ENCODE measurements at places on chromosomes 3 and 15. TPM values are rescaled to one million over a fixed set of nuclear protein-coding genes. Genes with fewer than 3 reads are reported as not detected.

DNA sequence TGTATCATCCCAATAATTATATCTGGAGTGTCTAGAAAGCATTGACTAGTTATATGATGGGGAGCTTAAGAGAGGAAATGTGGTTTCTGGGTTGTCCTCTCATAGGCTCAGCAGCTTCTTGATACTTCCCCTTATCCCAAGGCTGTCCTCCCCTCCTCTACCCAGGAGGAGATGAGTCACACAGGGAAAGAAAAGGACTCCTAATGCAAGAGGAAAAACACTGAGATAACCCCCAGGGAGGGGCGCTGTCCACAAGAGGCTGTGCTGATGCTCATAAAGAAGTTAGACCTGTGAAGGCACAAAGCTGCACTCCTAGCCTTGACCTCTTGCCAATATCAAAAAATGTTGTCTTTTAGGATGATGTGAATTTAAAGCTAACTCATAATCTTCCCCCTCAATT, 28.8 kb upstream of the GYG1 start:
- DNase-seq: no peak

DNA sequence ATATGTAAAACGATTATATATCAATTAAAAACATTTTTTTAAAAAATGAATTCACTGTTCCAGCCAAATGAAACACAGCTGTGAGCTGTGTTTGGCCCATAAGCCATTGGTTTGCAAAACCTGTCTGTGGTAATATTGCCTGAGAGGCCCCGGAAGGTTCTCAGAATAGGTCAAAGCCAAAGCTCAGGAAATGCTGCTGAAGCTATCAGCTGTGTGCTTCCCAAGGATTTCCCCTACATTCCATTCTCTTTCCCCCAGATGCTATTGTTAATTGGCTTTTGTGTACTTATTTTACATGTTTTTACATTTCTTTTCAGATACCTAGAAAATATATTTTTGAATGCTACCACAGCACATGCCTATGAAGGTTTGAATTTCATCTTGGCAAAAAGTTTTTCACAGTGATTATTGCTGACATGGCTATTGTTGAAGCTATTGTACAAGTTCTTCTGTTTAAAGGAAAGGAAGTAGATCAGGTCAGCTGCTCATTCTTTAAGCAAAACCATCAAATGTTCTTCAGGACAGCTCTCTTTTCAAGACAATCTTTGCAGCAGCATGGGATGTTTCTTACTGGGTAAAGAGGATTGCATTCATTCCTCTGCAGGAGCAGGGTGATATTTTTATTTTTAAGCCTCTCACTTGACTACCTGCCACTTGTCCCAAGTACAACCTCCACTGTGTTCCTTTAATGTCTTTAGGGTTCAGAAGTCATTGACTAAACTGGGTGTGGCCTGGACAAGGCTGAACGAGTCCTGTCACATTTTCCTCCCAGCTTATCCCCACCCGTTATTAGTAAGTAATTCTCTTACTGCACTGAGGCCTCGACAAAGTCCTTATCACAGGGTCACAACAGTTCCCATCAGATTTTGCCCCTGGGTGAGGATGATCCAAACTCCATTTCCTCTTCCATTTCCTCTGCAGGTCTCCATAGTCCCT, 26.3 kb upstream of the BNC1 start:
- DNase-seq: no peak

DNA sequence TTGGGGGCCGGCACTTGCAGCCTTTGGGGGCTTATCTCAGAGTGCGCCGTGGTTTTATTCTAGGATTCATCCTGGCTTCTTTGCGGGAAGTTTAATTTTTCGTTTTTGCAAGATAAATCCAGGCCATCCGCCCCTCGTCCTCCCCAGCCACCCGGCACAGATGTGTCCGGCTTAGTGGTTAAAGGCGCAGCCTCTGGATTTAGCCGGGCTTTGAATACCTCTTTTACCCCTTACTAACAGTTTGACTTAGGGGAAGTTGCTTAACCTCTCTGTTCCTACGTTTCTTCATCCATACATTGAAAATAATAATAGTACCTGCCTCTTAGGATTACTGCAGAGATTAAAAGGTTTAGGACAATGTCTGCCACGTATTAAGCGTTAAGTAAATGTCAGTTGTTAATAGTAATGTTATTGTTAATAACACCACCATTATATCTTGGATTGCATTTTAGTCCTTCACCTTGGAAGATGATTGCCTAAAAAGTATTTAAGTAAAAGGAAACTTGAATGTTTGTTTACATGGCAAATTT, 714 bp downstream of the ECT2 start:
- no peak for DNase-seq

DNA sequence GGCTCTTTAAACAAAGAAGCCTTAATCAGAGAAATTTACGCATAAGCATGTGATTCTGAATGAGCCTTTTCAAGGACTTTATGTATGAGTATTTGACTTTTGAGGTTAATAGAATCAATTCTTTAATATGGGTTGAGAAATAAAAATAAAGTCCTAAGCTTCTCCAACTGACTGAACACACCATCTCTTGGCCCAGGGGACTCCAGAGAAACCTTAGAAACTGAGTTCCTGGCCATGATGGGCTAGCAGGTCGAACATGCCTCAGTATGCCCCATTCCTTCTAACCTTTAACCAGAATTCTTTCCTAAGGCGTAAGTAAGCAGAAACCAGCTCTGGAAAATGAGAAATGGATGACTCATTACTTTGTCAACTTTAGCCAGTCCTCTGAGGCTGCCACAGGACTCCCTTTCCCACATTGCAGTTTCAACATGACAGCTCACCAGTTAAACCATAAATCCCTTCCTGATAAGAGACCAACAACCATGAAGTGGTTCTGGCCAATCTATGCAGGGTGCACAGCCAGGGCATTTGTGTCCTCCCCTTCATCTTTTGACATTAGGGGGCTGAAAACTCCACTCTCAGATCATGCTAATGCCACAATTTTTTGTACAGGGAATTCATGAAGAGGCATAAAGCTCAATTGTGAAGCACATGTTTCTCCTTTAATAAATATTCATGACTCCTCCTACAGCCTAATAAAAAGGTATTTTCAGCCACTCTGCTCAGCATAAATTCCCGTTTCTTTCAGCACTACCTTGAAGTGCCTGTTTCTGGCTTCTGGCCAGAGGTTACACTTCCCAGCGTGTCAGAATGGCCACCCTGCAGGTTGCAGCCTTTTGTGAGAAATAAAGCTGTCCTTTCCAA, 33.3 kb downstream of the TM4SF18 start:
- peak; percentile 54 for DNase-seq

GRCh38 chr15:40881351-40881750, 7.3 kb upstream of the RHOV start:
- DNase-seq: no peak

DNA sequence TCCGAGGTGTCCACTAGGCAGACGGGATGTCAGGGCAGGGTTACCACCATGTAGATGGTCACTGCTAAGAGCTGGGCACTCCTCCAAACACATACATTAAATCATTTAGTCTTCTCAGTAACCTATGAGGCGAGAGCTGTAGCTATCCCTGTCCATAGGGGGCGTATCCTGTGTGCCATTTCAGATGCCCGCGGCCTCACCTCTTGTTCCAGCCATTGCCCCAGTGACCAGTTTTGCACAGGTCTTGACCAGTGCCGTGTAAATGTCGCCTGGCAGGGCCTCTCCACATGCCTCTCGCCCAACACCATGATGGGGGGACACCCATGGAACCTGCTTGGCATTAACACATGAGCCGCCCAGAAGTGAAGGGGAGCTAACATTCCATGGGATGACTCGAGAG, 20.8 kb upstream of the SRP14 start:
- DNase-seq: no peak

DNA sequence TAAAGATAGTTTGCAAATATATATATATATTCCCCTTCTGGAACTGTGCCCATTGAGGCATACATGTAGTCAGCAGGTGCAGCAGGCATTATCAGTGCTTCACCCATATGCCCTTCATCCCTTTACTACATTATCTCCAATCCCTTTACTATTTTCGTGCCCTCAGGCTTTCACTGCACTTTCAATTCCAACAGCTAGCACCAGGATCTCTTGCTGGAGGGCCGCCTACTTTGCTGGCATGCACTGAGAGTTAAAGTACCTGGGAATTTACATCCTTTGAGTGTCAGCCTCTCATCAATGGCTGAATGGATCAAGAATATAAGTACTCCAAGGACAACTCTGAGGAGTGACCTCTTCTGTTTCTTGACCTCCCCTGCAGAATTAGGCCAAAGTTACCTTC, 222.1 kb upstream of the CFAP20DC start:
- DNase-seq: no peak

GRCh38 chr15:99385865-99386264, 134.6 kb downstream of the LRRC28 start:
- peak; percentile 57 for DNase-seq

DNA sequence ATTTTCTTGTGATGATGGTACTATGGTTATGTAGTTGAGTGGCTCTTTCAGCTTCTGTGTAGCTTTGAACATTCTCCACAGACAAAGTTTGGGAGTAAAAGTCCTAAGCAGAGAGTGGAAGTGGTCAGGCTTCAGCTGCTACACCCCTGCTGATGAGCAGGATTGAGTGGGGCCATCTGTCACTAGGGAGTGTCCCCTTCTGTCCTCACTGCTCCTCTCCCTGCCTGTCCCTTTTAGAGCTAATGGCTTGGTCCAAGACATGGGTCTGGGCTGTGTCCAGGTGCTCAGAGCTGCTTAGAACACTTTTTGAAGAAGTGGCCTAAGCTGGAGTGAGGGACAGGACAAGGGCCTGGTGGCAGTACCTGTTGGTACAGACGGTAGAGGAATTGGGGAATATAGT, 15.1 kb downstream of the MYZAP start:
- DNase-seq: no peak

DNA sequence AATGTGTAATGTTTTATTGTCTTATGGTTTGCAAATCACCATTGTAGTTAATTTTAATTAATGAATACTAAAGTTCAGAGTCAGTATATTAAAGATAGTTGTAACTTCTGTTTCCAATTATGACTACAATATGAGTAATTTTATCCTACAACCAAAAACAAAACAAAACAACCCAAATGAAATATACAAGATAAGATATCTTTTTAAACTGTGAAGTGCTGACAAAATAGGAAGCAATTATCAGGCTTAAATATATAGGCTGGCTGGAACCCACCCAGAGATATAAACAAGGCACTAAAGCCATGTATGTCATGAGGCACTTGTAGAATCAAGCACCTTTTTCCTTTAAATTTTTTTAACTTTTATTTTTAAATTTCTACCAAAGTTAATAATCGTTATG, 108.6 kb upstream of the LRRFIP2 start:
- DNase-seq: no peak

GRCh38 chr3:138945709-138946662, 951 bp downstream of the FOXL2 start:
- no peak for DNase-seq

DNA sequence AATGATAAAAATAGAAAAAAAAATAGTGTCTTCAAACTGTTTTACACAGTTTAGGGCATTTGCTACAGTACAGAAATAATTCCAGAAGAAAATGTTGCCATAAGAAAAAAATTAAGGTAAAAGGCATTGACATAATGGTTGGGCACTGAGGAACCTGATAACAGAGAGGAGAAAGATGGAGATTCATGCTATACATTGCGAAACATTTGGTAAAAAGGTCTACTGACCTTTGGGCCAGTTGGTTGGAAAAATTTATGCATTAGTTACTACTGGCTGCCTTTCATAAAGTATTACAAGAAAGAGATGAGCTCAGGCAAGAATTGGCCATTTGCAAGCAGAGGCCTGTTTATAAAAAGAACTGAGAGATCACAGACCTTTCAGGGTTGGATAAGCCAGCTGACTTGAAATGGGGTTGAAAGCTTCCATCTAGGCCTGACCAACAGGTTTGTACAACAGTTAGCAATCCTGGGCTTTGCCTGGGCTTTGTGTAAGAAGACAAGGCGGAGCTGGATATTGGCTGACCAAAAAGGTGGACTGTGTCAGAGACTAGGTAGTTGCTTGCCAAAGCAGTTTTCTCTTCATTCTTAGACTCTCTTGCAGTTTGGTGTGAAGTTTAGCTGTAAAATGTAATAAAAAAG, 166.6 kb upstream of the MCTP2 start:
- no peak for DNase-seq

- no peak for DNase-seq
These were observed 37.4 kb downstream of the PRKCD start for GRCh38 chr3:53198256-53198977.

GRCh38 chr3:186824430-186825139, 17.9 kb upstream of the ADIPOQ start:
- DNase-seq: no peak

DNA sequence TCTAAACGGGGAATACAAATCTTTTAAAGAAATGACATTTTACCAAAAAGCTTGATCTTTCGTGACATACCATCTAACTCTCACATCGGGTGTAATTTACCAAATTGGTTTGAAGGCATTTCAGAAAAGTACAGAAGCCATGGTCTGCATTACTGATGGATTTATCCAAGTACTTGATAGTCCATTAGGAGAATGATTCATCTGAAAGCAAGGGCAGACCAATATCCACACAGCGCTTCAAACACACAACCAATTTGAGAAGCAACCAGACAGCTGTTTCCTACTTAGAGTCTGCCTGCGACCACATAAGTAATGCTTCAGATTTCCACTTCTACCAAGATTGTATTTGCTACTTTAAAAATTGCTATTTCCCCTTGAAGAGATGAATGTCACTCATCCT, 697.6 kb upstream of the ALCAM start:
- DNase-seq: no peak

DNA sequence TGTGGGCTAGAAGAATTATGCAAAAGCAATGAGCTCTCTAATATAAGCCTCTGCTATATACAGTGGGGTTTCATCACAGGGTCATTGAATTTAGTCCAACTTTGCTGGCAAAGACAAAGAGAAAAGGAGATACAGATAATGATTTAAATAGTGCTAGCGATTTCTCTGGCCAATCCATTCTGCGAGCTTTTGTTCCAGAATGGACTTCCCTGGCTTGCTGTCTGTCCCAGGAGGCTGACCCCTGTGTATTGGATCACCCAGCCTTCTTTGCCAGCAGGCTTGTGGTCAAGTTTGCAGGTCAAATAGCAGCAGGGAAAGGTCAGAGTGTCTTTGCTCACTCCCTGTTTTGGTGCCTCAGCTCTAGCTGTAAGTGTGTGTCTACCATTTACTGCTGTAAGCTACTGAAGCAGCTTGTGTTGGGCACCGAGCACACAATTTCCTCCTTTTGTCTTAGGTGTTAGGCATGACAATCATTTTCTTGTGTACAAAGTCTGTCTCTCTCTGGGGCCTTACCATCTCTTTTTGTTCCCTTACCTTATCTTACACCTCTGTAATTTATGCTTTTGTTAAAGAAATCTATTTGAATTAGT, 55.7 kb downstream of the UNC13C start:
- peak; percentile 43 for DNase-seq

TF gene
- 2.8 TPM for total RNA-seq

GOLGA6L10 gene
- total RNA-seq: 0.42 TPM

KCNH8 gene
- total RNA-seq: not detected

DHX30 gene
- total RNA-seq: 65.4 TPM

GASK1A gene
- total RNA-seq: 0.62 TPM

GOLGA6D gene
- not detected for total RNA-seq

LDHAL6B gene
- not detected for total RNA-seq

SAMMSON gene
- not detected for total RNA-seq

All from gastrocnemius medialis (tissue), 4 donors.